ENCODE measurements at places on chromosomes 11 and 22. TPM values are rescaled to one million over a fixed set of nuclear protein-coding genes. Genes with fewer than 3 reads are reported as not detected.

GRCh38 chr11:72072348-72072747 lies 8.0 kb downstream of the NUMA1 start:
- no peaks in the 10 kb centered on the region for H3K36me3 ChIP-seq
- H3K27me3 ChIP-seq: no peaks in the 10 kb centered on the region
- no peak for DNase-seq
- H3K27ac ChIP-seq: no peak overlapping the region

- no peaks in the 10 kb centered on the region for H3K27me3 ChIP-seq
- no peak overlapping the region for H3K27ac ChIP-seq
- peak; percentile 40 for DNase-seq
- no peaks in the 10 kb centered on the region for H3K4me1 ChIP-seq
- no peak overlapping the region for H3K4me3 ChIP-seq
Measured at GRCh38 chr11:112219476-112220232, 6.6 kb upstream of the PTS start.

GRCh38 chr11:32920570-32920969 lies 28.0 kb downstream of the QSER1 start:
- no peak overlapping the region for H3K27ac ChIP-seq
- no peak overlapping the region for H3K4me3 ChIP-seq
- H3K36me3 ChIP-seq: peaks cover 2% of the 10 kb centered on the region
- DNase-seq: no peak
- H3K27me3 ChIP-seq: no peaks in the 10 kb centered on the region

DNA sequence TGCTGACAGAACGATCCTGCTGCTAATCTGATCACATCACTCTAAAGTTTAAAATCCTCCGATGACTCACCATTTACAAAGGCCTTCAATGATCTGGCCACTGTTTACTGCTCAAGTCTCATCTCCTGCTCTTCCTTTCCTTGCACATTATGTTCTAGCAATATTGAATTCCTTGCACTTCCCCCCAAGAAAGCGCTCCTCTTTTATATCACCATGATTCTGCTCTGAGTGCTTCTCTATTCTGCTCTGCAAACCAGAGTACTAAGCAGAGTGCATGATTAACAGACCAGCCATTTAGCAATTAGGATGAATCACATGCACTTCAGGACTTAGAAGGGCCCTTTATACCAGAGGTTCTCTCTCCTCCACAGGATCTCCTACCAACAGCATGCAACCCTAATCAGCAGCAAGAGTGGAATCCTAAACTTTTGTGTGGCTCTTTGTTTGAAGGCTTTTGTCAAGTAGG lies 1122.8 kb upstream of the CCDC90B start:
- no peaks in the 10 kb centered on the region for H3K4me1 ChIP-seq
- no peak overlapping the region for H3K4me3 ChIP-seq
- no peaks in the 10 kb centered on the region for H3K27me3 ChIP-seq
- DNase-seq: no peak
- H3K36me3 ChIP-seq: no peaks in the 10 kb centered on the region
- no peak overlapping the region for H3K27ac ChIP-seq

GRCh38 chr11:126370016-126370415 lies 14.5 kb downstream of the ST3GAL4 start:
- no peak overlapping the region for H3K27ac ChIP-seq
- H3K4me1 ChIP-seq: peaks cover 10% of the 10 kb centered on the region
- DNase-seq: no peak
- H3K4me3 ChIP-seq: no peak overlapping the region
- no peaks in the 10 kb centered on the region for H3K36me3 ChIP-seq

DNA sequence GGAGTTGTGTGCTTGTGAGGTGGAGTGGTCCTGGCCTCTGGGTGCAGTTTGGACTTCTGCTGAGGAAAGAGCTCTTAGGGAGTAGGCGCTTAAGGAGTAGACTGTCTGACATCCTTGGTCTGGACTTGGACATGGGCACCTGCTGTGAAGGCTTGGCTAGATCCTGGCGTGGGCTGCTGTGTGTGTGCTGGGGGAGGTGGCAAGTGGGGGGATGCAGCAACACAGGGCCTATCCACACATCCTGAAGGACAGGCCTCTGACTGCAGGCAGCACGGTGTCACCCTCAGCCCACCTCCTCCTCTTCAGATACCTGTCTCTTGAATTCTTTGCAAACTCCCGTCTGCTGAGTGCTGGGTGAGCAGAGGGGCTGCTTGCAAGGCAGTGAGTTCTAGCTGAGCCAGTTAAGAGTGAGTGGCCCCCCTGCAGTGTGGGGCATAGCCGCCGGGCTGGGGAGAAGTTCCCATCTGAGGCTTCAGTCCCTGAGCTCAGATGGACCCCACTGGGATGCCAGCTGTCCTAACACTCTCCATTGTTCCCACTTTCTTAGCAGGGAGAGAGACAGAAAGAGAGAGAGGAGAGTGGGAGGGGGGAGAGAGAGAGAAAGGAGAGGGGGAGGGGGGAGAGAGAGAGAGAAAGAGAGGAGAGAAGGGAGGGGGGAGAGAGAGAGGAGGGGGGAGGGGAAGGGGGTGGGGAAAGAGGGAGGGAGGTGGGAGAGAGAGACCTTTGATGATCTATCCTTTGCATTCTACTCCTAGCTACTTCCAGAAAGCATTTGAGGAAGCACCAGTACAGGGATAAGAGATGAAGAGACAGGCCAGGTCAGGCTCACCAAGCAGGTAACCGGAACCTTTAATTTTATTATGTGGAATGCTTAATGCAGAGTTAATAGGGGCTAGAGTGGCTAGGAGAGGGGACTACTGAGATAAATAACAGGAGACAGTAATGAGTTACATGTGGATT lies 12.6 kb downstream of the SOX10 start:
- DNase-seq: no peak
- H3K27me3 ChIP-seq: no peaks in the 10 kb centered on the region
- no peak overlapping the region for H3K4me3 ChIP-seq
- no peak overlapping the region for H3K27ac ChIP-seq
- H3K4me1 ChIP-seq: no peaks in the 10 kb centered on the region

- H3K27ac ChIP-seq: no peak overlapping the region
- H3K27me3 ChIP-seq: peaks cover 3% of the 10 kb centered on the region
- H3K4me1 ChIP-seq: no peaks in the 10 kb centered on the region
Measured at GRCh38 chr11:72234514-72234830, 9.5 kb downstream of the PHOX2A start.

GRCh38 chr11:71429701-71430100 lies 18.5 kb downstream of the DHCR7 start:
- no peak overlapping the region for H3K4me3 ChIP-seq
- no peak for DNase-seq
- H3K27me3 ChIP-seq: no peaks in the 10 kb centered on the region
- peaks cover under 1% of the 10 kb centered on the region for H3K36me3 ChIP-seq

SAA1 gene
- 44.4 TPM for total RNA-seq

CD3G gene
- 2.7 TPM for total RNA-seq

OR52A1 gene
- total RNA-seq: not detected

SCGB1D2 gene
- total RNA-seq: not detected

TEX54 gene
- not detected for total RNA-seq

SLC22A8 gene
- not detected for total RNA-seq

Data from lung (tissue), 17 donors.